ENCODE measurements at places on chromosomes 1 and 21.

- DNase-seq: peak; percentile 39
Measured at GRCh38 chr1:150235294-150235851, 539 bp downstream of the ANP32E start.

DNA sequence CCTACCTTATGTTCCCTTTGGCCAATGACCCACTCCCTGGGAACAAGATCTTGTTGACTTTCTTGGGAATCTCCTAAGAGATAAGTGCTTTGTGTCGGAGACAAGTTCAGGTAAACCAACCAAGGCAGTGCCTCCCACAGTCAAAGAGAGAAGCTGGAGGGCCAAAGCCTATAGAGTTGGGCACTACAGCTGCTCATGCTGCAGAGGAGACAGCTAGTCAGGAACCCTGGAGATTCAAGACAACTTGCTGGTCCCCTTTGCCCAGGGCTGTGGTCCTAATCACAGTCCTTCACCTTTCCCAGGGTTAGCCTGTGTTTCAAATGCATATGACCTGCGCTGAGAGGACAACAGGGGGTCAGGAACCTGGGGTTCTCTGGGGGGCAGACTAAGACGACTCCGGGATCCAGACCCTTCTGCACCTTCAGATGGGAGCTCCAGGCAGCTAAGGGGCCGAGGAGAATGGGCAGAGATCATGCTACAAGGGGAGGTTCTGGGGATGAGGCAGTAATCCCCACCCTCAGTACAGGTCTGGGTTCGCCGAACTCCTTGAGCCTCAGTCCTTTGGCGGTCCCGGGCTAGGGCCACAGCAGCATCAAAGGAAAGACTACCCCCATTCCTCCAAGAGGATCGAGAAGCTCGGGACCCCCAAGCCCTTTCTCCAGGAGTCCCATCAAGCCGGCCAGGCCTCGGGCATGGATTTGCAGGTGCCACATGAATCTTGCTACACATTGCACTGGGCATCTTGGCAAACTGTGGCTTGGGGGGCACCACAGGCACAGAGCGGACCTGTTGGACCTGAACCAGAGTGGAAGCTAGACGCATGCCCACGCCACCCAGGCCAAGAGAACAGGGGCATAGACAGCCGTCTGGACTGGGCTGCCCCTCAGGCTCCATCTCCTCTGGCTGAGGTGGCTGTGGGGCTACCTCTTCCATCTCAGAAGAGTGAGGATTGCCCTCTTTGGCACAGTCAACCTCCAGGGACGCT lies 2.0 kb upstream of the USF1 start:
- DNase-seq: no peak

GRCh38 chr1:110927484-110928075 lies 36.1 kb downstream of the LRIF1 start:
- no peak for DNase-seq

- DNase-seq: no peak
Measured at GRCh38 chr1:47725511-47725991, 271.6 kb downstream of the TRABD2B start.

DNA sequence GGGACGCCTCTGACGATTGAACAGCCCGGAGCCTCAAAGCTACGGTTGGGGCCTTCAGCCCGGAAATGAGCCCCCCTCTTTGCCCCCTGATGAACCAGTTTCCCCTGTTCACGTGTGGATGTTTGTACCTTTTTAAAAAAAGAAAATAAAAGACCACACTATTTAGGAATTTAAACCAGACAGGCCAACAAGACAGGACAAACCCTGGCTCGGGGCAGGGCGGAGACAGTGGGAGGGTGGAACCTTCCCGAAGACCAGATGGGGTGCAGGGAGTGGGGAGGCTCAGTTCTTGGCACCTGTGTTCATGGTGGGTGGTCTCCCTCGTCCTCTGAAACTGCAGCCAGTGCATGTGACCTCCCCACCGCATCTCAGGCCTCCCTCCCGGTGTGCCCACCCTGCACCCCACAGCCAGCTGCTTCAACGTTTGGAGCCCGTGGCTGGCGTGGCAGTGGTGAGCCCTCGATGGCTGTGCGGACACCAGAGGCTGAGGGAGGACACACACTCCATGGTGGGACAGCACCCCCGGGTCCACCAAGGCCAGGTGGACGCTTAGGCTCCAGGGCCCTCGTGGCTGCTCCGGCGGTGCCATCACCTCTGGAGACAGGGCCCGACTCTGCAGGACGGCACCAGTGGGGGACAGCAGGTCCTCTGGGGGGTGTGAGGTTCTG lies 45.6 kb downstream of the COL18A1 start:
- no peak for DNase-seq

DNA sequence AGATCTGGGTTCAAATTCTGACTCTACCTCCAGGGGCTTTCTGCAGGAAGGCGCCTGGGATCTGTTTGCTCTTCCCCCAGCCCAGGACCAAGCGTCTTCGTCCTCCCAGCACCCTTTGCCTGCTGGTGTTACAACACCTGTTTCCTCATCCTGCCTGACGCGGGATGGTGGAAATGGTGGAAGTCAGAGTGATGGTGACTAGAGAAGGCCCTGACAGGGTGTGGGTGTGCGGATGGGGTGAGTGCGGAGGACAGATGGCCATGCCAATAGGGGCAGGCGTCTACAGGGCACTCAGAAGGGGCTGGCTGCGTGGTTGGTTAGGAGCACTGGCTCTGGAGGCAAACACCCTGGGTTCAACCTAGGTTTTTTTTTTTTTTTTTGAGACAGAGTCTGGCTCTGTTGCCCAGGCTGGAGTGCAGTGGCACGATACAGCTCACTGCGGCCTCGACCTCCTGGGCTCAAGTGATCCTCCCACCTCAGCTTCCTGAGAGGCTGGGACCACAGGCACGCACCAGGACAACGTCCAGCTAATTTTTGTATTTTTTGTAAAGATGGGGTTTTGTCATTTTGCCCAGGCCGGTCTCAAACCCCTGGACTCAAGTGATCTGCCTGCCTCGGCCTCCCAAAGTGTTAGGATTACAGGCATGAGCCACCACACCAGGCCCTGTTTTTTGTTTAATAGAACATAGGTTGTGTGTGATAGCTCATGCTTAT lies 1.5 kb downstream of the THEMIS2 start:
- peak; percentile 22 for DNase-seq

DNA sequence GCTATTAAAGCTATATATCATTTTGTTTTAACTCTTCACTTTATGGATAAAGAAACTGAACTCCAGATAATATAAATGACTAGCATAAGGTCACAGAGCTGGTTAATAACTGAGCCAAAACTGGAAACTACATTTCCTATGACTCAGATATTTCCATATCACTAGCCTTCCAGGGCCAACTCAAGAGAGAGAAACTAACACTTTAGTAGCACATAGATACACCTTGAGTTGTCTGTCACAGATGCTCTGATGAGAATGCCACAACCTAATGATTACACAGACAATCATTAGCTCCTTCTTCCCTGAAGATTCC lies 40.7 kb downstream of the NME7 start:
- no peak for DNase-seq

DNA sequence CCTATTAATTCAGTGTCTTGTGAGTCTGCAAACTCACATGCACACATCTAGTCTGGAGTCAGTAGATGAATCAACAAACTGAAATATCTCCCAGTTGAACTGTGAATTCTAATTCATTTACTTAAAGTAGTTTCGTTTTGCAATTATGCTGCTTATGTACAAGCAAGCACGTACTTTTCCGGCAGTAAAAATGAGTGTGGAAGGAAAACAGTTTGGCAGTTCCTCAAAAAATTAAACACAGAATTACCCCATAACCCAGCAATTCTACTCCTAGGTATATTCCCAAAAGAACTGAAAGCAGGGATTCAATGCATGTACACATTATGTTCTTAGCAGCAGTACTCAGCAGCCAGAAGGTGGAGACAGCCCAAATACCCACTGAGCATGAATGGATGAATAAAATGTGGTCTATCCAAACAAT lies 49.3 kb downstream of the GNB1 start:
- DNase-seq: peak; percentile 47

GRCh38 chr1:51740652-51741051 lies 123.8 kb downstream of the OSBPL9 start:
- no peak for DNase-seq

GRCh38 chr1:238063454-238063853 lies 172.7 kb upstream of the ZP4 start:
- peak; percentile 24 for DNase-seq

GRCh38 chr1:12634696-12635202 lies 9.1 kb upstream of the AADACL4 start:
- DNase-seq: no peak

DNA sequence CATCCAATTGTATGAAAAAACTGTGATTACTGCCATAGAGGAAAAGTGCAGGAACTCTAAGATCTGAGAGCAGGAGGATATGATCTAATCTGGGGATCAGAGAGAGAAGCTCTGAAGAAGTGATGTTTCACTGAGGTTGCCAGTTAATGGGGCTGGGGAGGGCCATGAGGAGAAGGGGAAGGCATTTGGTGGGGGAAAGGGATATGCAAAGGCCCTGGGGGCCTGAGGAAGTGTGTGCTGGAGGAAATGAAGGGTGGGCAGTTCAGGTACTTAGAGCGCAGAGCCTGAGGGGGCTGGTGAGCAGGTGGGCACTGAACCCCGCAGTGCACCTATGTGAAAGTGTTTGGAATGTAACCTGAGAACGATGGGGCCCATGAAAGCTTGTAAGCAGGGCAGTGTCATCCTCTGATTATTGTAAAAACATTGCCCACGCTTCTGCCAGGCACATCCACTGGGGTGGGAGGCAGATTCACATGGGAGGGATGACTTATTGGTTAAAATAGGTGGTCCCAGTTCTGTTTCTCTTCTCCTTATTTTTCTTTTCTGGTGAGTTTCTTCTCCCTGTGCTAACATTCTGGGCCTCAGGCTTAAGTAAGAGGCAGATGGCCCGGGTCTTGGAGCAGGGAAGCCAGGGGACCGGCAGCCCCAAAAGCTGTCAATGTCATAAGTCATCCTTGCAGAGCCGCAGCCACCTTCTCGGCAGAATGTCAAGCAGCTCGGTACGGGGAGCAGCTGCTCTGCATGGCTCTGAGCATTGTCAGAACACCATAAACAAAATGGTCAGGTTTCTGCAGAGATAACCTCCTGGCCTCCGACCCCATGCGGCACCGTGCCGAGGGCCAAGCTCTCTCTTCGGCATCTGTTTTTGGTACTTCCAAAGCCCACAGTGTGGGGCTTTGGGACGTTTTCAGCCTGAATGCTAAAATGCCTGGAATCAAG lies 492.0 kb upstream of the VAMP3 start:
- DNase-seq: no peak

DNA sequence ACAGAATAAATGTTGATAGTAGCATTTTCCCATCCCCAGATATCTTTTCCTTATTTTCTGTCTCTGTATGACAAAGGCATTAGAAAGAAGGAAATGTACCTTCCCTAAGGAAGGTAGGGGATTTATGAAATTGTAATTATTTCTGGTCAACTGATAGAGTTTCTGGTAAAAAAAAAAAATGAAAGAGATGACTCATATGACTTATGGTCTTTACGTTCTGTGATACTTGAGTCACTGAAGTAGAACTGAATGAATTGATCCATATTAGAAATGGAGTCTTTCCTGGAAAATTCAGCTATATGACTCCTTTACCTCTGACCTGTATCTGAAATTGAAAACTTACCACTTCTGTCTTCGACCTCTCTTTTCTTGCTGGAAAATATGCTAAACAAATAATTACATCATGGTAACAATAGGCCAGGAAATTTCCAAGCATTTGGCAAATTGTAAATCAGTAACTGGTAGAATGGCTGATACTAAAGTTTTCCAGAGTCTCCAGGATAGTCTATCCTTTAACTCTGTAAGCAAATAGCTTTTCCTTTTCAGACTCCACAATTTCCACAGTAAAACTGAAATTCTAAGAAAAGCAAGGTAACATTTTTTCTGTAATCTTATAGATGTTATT lies 364.3 kb upstream of the PTBP2 start:
- DNase-seq: no peak

DNA sequence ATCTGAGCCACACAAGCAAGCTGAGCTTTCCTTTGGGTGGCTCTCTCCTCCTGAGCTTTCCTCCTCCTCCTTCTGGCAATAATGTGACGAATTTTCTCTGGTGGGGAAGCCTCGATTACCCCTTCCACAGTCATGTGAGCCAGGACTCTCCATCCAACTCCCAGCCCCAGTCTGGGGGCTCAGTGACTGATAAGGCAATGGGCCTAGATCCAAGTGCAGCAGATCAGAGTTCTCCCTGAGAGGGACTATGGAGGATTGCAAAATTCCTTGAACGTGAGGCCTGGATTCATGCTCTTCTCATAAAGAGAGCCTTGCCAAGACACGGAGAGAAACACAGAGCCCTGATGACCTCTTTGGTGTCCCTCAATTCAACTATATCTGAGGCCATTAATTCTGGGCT lies 31.3 kb upstream of the TRIM67 start:
- no peak for DNase-seq

GRCh38 chr1:63651161-63651701 lies 58.0 kb downstream of the PGM1 start:
- DNase-seq: no peak

- no peak for DNase-seq
Measured at GRCh38 chr1:218123968-218124367, 161.1 kb upstream of the RRP15 start.

DNA sequence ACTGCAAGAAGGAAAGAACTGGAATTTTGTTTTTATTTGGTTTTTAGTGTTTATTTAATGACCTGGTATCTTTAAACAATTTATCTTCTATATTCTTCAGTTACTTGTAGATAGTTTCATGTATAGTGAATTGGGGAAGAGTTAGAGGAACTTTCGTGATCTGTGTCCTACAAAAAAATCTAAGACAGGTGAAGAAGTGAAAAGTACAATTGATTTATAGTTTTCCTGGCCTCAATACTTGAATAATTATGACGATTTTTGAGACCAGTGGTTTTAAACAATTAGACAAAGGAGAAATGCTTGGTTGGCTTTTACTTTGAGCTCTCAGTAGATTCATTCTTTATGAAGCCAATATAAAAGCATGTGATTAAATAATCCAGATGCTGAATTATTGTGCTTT lies 7.5 kb downstream of the MIER1 start:
- no peak for DNase-seq

- DNase-seq: no peak
Measured at GRCh38 chr1:116717318-116717717, 36.9 kb upstream of the CD2 start.

GRCh38 chr1:26315874-26316850 lies 1.6 kb upstream of the CD52 start:
- no peak for DNase-seq

DNA sequence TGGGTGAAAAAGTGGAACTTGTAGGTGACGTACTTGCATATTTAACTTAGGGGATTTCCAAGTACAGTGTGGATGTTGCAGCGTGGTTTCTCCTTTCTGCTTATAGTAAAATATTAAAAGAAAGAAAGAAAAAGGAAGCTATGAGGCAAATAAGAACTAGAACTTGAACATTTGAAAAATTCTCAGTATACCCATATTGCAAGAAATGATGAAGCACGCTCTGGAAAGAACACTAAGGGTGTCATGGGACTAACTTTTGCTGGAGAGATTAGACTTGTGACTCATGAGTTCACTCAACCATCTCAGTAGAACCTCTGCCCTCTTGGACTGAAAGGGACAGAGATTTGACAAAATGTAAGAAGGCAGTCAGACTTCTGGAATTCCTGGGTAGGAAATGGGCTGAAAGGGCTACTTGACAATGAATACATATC lies 704.5 kb upstream of the ADGRL4 start:
- DNase-seq: no peak

- no peak for DNase-seq
Measured at GRCh38 chr1:119329541-119330461, 38.8 kb upstream of the HAO2 start.
